Bone marrow (tissue), 2 donors: ENCODE measurements at places on chromosomes 16 and 17.

GRCh38 chr17:35056013-35056412 lies 7.5 kb downstream of the RFFL start:
- DNase-seq: no peak

- DNase-seq: no peak
Observed at GRCh38 chr16:76294396-76295214, 17.4 kb downstream of the CNTNAP4 start.

DNA sequence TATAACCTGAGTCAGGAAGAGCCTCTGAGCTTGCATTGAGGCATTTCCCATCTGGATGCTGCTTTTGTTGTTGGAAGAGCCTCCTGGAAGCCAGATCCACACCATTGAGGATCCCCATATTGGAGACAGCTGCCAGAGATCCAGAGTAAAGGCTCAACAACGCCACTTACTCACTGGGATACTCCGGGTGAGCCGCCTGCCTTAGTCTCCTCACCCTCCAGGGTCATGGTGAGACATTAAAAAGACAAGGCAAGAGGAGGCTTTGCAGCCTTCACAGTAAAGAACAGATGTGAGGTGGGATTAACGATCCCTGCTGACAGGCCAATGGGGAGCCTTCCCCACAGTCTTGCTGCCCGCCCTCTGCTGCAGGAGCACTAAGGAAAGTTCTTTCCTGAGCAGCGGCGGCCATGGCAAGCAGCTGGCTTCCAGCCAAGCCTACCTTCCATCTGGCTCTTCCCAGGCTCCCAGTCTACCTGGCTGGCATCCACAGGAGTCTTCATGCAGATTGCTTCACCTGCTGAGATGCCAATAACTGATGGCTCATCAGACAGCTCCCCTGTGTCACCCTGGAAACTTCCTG lies 198.5 kb downstream of the CYLD start:
- DNase-seq: no peak

DNA sequence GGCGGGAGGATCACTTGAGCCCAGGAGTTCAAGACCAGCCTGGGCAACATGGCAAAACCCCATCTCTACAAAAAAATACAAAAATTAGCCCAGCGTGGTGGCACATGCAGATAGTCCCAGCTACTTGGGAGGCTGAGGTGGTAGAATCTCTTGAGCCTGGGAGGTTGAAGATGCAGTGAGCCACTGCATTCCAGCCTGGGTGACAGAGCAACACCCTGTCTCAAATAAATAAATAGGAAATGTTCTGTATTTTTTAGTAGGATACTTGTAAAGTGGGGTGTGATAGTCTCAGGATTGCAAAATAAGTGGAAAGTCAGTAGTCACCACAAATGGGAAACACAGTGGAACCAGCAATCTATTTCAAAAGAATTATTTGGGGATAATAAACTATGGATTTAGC lies 4.0 kb downstream of the RSPRY1 start:
- DNase-seq: no peak

DNA sequence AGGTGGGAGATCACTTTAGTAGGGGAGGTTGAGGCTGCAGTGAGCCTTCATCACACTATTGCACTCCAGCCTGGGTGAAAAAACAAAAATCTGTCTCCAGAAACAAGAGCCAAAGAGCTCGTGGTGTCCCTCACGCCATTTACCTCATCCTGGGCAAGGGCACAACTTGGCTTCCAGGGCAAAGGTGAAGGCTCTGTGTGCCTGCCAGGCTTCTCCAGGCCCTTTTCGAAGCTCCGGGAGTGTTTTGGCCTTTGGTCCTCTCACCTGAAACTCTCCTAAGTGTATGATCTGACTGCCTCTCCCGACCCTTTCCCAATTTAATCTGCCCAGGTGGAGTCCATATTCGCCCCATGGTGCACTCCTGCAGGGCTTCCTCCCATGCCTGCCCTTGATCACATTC lies 11.6 kb upstream of the CES3 start:
- no peak for DNase-seq

GRCh38 chr17:34825884-34826283 lies 135.4 kb downstream of the CCT6B start:
- no peak for DNase-seq

- DNase-seq: no peak
Observed at GRCh38 chr16:19809693-19810092, 75.0 kb downstream of the GPRC5B start.

DNA sequence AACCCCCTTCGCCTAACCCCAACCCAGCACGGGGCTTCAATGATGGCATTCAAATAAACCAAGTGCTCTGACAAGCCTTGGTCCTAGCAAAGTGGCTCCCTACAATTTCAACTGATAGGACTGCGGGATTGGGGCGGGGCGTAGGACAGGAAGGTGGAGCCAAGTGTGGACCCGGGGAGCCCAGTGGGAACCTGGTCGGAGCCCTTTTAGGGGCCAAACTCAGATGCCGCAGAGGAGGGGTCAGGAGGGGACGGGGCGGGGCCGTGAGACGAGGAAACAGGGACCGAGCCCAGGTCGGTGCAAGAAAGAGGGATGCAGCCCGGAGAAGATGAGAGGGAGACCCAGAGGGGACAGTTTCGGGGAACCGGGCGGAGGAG lies 13.2 kb upstream of the CDIPT start:
- DNase-seq: no peak

DNA sequence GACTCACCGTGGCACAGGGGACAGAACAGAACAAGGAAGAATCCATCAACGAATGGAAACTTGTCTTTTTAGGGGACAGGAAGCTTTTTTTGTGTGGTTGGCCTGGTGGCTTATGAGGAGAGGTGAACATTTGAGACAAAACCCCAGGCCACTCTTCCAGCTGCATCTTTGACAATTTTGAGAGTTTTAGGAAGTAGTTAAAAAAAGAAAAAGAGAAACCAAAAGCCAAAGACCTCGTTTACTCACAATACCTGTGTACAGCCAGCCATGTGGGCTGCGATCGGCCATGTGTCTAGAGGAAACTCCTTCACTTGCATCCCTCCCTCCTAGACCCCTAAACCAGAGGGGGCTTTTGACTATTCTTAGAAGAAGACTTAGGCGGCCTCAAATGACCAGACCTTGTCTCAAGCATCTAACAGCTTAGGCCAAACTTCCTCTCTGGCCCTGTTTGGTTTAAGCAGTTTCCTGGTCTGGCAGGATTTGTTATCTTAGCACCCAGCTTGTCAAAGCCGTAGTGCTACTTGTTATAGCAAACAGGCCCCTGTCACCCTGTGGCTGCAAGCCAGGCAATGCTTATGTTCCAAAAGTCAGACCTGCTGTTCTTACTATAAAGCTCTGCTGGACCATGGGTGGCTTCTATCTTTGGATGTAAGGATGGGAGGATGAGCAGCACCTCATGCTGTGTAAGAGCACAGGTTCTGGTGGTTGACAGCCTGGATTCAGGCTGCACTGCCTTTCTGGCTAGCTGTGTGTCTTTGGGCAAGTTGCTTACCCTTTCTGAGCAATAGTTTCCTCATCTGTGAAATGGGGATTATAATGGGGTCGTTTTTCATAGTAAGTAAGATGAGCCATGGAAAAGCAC lies 17.7 kb downstream of the KSR1 start:
- DNase-seq: no peak

- no peak for DNase-seq
Observed at GRCh38 chr16:4535627-4536108, 2.9 kb downstream of the CDIP1 start.

DNA sequence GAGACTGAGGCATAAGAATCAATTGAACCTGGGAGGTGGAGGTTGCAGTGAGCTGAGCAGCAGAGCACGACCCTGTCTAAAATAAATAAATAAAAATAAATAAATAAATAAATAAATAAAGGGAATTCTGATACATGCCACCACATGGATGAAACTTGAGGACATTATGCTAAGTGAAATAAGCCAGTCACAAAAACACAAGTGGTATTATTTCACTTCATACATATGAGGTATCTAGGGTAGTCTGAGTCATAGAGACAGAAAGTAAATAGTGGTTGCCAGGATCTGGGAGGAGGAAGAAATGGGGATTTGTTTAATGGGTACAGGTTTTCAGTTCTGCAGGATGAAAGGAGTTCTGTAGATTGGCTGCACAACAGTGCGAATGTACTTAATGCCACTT lies 16.3 kb downstream of the PIPOX start:
- no peak for DNase-seq

DNA sequence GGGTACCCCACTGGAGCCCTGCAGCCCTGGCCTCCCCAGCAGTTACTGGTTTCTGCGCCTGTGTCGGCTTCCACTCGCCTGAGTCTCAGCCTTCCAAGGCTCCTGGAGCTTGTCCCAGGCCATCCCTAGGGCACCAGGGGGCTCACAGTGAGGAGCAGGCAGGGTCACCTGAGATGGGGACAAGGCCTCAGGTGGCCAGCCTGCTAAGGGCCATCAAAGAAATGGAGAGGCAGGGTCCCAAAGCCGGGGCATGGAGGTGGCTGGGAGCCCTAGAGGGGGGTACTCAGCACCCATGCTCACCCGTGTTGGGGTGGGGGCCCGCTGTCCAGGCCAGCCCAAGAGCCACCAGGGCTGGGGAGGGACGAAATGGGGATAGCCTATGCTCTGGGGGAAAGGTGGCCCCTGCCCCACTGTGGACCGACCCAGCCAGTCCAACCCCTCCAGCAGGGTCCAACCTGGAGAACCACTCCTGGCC lies 1.3 kb downstream of the FASN start:
- no peak for DNase-seq

DNA sequence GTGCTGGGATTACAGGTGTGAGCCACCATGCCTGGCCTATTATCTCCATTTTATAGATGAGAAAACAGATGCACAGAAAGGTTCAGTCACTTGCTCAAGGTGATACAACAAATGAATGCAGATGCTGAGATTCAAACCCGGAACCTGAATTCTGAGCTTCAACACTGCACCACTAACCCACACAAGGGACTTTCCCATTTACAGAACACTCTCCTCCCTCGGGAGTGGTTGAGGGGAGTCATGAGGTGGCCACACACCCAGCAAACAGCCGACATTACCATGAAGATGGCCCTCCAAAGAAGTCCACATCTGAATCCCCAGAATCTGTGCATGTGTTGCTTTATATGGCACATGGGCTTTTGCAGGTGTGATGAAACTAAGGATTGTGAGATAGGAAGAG lies 9.1 kb downstream of the BCL7C start:
- no peak for DNase-seq

GRCh38 chr17:29212681-29213121 lies 32.5 kb upstream of the MYO18A start:
- no peak for DNase-seq

DNA sequence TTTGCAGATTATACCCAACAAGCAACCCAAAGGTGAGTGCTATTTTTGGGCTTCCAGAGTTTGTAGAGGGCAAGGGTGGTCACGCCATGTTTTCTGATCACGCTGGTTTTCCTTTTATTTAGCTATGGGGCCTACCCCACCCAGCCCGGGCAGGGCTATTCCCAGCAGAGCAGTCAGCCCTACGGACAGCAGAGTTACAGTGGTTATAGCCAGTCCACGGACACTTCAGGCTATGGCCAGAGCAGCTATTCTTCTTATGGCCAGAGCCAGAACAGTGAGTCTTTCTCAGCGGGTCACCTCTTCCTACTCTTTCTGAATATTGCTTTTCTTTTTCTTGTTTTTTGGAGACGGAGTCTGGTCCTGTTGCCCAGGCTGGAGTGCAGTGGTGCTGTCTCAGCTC lies 2.5 kb downstream of the FUS start:
- no peak for DNase-seq

- no peak for DNase-seq
Observed at GRCh38 chr17:57493625-57494024, 237.3 kb downstream of the MSI2 start.

DNA sequence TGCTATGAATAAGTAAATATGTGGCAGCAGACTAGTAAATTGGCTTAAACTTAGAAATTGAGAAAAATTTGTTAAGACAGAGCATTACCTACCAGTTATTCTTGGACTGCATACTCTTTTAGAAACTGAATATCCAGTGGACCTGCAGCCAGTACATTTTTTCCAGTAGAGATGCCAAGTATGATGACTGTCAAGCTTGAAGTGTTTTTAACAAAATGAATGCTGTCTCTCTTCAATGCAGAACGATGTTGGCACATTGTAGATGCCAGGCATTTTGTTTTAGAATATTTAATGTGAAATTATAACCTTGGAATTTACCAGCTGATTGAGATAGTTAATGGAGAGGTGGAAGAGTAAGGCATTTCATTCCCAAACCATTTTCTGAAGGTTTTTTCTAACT lies 52.5 kb downstream of the NFAT5 start:
- no peak for DNase-seq
